ENCODE measurements at places on chromosomes 16 and 17.
A peak's percentile ranks its signal among the peaks of the same experiment; 100 is the strongest.

DNA sequence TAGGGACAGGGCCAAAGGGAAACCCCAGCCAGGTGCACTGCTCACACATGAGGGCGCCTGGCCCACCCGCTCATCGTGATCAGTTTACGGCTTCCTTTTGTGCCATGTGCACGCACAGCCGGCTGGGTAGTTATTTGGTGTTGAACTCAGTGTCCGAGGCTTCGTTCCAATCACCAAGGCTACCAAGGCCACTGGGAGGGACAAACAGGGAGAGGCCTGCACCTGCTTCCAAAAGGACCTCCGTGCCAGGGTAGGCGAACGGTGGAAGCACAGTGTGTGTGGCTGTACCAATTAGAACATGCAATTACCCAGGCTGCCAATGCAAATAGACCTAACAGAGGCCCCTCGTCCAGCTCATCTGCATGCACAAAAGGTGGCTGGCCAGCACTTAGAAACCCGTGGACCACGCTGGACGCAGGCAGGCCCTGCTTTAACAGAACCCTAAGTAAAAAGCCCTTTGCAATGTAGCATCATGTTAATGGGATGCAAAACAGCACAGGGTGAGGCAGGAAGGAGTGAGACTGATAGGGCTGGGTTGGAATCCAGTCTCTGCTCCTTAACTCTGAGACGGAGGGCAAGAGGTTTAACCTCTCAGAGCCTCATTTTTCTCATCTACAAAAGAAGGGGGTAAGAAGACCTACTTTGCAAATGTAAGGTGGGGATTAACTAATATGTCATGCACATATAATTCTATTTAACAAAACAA, 204.0 kb downstream of the XYLT1 start:
- DNase-seq = no peak

GRCh38 chr17:38922538-38923297, 2.7 kb upstream of the LASP1NB start:
- no peak for DNase-seq

DNA sequence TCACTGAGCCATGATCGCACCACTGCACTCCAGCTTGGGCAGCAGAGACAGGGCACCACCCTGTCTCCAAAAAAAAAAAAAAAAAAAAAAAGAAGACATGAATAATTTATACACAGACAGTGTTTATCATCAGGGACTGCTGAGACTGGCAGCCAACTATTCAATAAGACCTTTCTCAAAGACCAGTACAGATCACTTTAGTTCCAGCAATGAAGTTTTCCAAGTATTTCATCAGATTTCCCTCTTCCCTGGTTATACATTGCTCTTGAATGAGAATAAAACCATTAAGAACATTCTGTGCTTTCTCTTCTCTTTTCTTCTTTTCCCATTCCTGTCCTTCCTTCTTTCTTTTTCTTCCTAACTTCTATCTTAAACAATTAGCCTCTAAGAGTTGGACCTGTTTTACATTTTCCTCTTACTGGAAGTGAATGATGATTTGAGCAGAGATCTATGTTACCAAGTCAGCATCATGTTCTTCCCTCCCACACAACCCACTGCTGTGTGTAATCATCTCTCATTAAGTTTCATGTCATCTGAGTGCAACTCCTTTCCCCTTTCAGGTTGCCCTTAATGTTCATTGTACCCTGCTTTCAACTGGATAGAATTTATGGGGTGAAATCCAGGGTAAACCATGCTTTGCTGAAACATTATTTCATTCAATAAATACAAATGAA, 35.9 kb upstream of the SMIM36 start:
- no peak for DNase-seq

DNA sequence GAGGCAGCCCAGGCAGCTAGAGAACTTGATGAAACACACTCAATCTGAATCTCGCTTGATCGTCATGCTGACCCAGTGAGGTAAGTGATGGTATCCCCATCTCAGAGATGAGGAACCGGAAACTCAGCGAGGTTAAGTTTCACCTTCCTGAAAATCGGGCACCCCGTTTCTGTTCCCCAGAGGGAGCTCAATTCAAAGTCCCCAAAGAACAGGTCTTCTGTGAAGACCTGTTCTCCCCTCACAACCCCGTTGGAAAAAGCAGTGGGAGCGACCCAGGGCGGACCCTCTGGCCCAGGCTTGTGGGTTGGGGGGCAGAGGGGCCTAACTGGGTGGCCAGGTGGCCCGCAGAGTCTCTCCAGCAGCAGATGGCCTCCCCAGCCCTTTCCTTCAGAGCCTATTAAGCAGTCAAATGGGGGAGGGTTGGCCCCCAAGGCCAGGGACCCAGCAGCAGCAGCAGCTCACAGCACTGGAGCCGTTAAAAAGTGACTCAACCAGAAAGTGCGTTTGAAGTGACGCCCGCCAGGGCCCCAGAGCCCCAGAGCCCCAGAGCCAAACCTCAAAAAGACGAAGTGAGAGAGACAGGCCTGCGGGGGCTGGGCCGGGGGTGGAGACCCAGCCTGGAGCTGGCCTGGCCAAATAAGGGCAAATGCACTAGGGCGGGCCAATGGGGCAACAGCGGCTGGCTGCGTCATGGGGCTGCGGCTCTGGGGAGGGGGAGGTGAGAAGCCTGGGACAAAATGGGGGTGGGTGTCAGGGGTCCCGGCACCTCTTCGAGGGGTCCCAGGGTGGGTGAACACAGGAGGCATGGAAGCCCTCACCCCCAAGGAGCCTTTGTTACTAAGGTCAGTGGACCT, 9.2 kb upstream of the TSPOAP1 start:
- DNase-seq = peak; percentile 93

GRCh38 chr17:74738051-74738996, 1.3 kb downstream of the RAB37 start:
- DNase-seq = peak; percentile 73

GRCh38 chr16:77596261-77596660, 126.1 kb upstream of the NUDT7 start:
- no peak for DNase-seq
